ENCODE measurements at places on chromosomes 7 and 10. TPM values are rescaled to one million over a fixed set of nuclear protein-coding genes. Genes with fewer than 3 reads are reported as not detected.

SFTPD gene
- total RNA-seq, result 0.31 TPM

BAIAP2L1 gene
- 41.9 TPM for total RNA-seq

VOPP1 gene
- 97.9 TPM for total RNA-seq

AS3MT gene
- 4.1 TPM for total RNA-seq

VWDE gene
- 0.43 TPM for total RNA-seq

CLEC5A gene
- not detected for total RNA-seq

TAS2R5 gene
- total RNA-seq, result 0.37 TPM

TMEM273 gene
- total RNA-seq, result not detected

MGMT gene
- 6.5 TPM for total RNA-seq

LHFPL3 gene
- not detected for total RNA-seq

LIPJ gene
- total RNA-seq, result not detected

CACNA2D1 gene
- total RNA-seq, result 7.0 TPM

EZH2 gene
- 19.2 TPM for total RNA-seq

PRR15 gene
- total RNA-seq, result 4.0 TPM

MUC3A gene
- total RNA-seq, result 23.7 TPM

CUZD1 gene
- total RNA-seq, result 1.4 TPM

CAV1 gene
- total RNA-seq, result 671 TPM

TCERG1L gene
- total RNA-seq, result not detected

TAS2R60 gene
- not detected for total RNA-seq

NANOS1 gene
- 2.8 TPM for total RNA-seq

CRYGN gene
- total RNA-seq, result not detected

RTKN2 gene
- total RNA-seq, result 0.89 TPM

CCDC172 gene
- total RNA-seq, result not detected

Data from A549 treated with Hydrocortisone at 1 μM for 4 hours (cell line).